ENCODE measurements at places on chromosomes 12 and 14.

GRCh38 chr14:23033801-23034497, 751 bp downstream of the PSMB5 start:
- H3K4me1 ChIP-seq: peaks cover 18% of the 10 kb centered on the region
- H3K4me3 ChIP-seq: peak overlapping the region; percentile 92
- no peaks in the 10 kb centered on the region for H3K27me3 ChIP-seq
- H3K36me3 ChIP-seq: peaks cover 21% of the 10 kb centered on the region

- H3K36me3 ChIP-seq: no peaks in the 10 kb centered on the region
- no peak overlapping the region for H3K4me3 ChIP-seq
- H3K27me3 ChIP-seq: no peaks in the 10 kb centered on the region
- H3K27ac ChIP-seq: no peak overlapping the region
Observed at GRCh38 chr12:107405436-107405835, 280.2 kb upstream of the PWP1 start.

DNA sequence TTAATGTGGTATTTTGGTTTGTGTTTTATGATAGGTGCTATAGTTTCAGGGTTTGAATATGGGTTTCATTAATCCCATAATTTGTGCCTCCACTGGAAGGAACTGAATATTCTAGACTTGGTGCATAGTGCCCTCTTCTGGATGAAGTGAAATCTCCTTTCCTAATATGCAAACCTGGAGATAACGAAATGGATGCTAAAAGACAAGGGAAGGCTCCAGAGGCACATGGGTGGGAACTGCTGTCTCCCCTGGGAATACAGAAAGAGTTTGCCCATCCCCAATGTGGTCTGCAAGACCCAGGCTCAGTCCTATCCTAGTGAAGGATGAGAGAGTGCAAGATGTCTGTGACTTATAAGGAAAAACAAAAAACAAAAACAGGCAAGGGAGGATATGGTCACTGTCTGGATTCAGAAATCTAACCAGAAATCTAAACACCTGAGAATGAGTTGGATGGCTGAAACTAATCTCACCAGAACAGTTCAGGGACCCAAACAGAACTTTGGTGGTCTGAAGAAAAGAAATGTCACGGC, 142.3 kb upstream of the TMPO start:
- no peak overlapping the region for H3K4me3 ChIP-seq
- no peak for DNase-seq
- no peak overlapping the region for H3K27ac ChIP-seq
- no peaks in the 10 kb centered on the region for H3K36me3 ChIP-seq

GRCh38 chr14:64673748-64674147, 30.5 kb upstream of the PLEKHG3 start:
- H3K27me3 ChIP-seq: no peaks in the 10 kb centered on the region
- H3K4me3 ChIP-seq: no peak overlapping the region
- H3K36me3 ChIP-seq: no peaks in the 10 kb centered on the region
- no peak for DNase-seq

GRCh38 chr14:104802394-104803184, 1.7 kb downstream of the ZBTB42 start:
- peaks cover 9% of the 10 kb centered on the region for H3K4me1 ChIP-seq
- peak overlapping the region; percentile 61 for H3K4me3 ChIP-seq
- H3K36me3 ChIP-seq: no peaks in the 10 kb centered on the region
- no peak for DNase-seq
- peaks cover 25% of the 10 kb centered on the region for H3K27me3 ChIP-seq

DNA sequence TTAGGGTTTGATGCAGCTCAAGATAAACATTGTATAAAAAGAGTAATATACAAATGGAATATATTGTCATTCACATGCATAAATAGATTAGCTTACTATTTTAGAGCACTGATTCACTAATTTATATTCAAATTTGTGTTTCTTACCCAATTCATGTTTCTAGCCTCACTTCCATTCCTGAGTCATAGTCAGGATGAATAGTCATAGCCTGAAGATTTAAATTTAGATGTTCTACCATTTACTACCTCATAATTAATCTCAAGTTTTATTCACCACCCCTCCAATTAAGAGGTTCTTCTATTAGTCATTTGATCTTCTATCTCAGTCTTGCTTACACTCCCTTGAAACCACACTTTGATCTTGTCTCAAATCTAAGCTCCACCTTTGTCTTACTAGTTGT, 38.7 kb downstream of the ANO4 start:
- DNase-seq: no peak
- no peak overlapping the region for H3K4me3 ChIP-seq
- H3K27ac ChIP-seq: no peak overlapping the region
- no peaks in the 10 kb centered on the region for H3K36me3 ChIP-seq

DNA sequence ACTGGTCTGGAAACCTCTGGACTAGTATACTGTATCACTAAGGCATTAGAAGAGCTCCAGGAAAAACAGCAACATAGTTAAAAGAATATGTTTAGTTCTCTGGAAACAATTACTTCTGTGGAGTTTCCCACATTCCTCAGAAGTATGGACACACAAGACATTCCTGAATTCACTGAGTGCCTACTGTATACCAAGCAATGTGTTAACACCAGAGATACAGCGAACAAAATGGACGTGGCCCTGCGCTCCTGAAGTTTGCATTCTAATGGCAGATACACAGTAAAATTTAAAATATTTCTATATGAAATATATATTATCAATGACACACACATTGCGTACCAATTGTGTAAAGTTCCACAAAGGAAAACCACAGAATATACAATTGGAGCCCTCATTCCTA, 1.1 kb downstream of the ANGEL1 start:
- H3K36me3 ChIP-seq: peaks cover 9% of the 10 kb centered on the region
- peak overlapping the region; percentile 97 for H3K4me3 ChIP-seq
- H3K27me3 ChIP-seq: no peaks in the 10 kb centered on the region

DNA sequence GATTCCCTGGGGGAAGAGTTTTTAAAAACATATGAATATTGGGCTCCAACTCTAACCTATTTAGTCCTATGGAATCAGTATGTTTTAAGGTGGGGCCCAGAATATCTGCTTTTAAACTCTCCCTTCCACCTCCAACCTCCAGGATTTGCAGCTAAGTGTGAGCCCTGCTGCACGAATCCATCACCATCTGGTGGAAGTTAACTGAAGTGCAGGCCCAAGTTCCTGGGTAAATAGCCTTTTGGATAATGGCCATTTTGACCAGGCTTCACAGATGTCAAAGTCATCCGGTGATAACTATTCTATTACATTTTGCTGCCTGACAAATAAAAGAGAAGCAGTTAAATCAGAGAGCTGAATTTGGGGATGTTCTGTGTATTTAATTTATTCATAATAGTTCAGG, 58.1 kb upstream of the RMST start:
- DNase-seq: no peak
- peaks cover 4% of the 10 kb centered on the region for H3K4me1 ChIP-seq
- H3K27me3 ChIP-seq: peaks cover 3% of the 10 kb centered on the region
- H3K27ac ChIP-seq: no peak overlapping the region

DNA sequence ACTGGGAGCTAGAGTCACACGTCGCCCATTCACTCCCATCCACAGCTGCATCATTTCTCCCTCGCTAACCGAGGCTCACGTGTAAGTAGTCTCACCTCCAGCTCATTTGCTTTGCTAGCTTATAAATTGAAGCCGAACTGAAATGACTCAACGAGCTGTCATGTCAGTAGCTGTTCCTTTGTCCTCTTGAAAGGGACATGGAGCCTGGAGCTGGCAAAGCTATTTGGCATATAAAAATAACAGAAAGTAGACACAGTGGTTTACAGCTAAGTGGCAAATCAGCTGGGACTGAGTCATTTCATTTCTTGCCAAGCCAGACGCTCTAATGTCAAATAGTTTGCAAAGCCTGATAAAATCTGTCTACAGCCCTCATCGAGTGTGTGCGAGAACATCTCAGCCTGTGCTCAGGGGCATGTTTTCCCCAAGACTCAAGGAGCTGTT, 114.4 kb upstream of the TMEM233 start:
- H3K4me1 ChIP-seq: no peaks in the 10 kb centered on the region
- DNase-seq: no peak
- H3K27me3 ChIP-seq: peaks cover 12% of the 10 kb centered on the region
- no peak overlapping the region for H3K27ac ChIP-seq

DNA sequence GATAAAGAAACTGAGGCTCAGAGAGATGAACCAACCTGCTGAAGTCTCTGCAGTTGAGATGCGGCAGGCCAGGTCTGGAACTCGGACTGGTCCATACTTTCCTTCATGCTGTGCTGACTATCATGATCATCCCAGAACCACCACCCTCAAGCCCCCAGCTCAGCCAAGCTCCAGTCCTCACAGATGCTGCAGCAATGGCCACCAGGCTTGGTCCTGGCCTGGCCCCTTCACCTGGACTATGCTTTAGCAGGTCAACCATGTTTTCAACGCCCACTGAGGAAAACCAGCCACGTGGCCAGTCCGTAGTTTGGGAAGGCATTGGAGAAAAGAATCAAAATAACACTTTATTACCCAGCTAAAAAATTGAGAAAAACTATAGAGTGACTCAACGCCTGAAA, 1.4 kb downstream of the GPR68 start:
- no peak overlapping the region for H3K27ac ChIP-seq
- no peak for DNase-seq
- H3K4me1 ChIP-seq: no peaks in the 10 kb centered on the region
- H3K36me3 ChIP-seq: peaks cover 4% of the 10 kb centered on the region
- no peak overlapping the region for H3K4me3 ChIP-seq

DNA sequence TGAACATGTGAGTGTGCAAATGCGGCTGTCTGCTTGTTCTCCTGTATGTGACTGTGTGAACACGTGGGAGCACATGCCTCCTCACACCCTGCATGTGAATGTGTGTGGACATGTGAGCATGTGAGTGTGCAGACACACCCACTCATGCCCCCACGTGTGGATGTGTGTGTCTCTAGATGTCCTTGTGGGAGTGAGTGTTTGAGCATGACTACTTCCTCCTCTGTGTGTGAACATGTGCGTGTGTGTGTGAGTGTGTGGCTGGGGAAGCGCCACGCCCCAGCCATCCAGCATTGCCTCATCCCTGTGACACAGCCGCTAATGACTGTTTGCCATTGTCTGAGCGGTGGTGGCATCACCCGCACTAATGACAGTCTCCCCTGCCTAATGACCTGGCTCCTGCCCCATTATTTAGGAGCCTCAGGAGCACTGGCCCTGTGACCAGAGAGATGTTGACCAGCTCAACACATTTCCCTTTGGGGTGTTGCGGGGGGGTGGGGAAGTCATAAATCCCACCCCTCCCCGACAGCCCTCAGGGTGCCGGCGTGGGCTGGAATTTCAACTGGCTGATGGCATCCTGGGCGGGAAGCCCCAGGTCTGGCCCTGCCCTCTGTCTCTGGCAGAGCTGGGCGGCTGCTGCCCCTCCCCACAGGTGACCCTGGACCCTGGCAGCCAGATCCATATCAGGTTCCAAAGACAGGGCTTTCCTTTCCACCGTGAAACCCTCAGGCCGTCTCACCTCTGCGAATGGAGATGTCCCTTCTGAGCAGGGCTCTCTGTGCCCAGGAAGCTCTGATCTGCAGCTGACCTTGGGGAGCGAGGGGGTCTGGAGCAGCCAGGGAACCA, 11.5 kb upstream of the KRT80 start:
- peak overlapping the region; percentile 58 for H3K4me3 ChIP-seq
- peak overlapping the region; percentile 85 for H3K27ac ChIP-seq
- no peaks in the 10 kb centered on the region for H3K36me3 ChIP-seq
- peaks cover 22% of the 10 kb centered on the region for H3K4me1 ChIP-seq

Measured in type B pancreatic cell (in vitro differentiated cells).